Activated naive CD8-positive, alpha-beta T cell treated with anti-CD3 and anti-CD28 coated beads, Interleukin-2, amount 50 U/mL, for 24 hours (primary cell): ENCODE measurements at places on chromosomes 16 and 17.

GRCh38 chr17:57584050-57584551 lies 161.0 kb downstream of the CCDC182 start:
- no peak for DNase-seq

DNA sequence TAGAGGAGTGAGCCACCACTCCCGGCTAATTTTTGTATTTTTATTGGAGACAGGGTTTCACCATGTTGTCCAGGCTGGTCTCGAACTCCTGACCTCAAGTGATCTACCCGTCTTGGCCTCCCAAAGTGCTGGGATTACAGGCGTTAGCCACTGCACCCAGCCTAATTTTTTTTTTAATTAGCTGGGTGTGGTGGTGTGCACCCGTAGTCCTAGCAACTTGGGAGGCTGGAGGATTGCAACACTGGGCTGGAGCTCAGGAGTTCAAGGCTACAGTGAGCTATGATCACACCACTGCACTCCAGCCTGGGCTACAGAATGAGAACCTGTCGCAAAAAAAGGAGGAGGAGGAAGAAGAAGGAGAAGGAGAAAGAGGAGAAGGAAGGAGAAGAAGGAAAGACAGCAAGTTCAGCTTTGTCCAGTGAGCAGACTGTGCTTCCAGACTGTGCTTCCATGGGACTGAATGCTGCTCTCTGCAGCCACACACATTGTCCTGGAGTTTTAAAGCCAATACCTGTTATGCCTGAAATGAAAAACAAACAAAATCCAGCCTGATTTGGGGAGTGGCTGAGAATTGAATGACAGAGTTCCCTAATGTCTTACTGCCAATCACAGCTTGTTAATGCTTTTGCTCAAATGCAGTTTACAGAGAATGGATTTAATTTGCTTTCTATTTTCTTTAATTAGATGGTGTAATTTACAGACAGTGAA lies 2.8 kb upstream of the TNFRSF13B start:
- DNase-seq, result no peak

DNA sequence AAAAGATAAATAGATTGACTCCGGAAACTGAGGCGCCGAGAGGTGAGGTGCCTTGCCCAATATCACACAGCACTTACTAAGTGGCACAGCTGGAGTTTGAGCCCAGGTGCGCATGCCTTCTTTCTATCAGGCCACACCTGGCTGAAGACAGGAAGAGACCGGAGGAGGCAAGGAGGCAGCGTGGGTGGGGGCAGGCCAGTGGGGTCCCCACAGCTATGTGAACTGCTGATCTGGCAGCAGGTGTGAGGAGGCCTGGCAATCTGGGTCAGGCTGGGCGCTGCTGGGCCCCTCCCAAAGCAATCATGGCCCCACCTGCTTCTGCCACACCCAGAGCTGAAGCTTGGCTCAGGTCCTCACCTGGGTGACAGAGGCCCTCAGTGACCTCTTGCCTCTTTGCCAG lies 1.9 kb upstream of the GDPD3 start:
- no peak for DNase-seq

DNA sequence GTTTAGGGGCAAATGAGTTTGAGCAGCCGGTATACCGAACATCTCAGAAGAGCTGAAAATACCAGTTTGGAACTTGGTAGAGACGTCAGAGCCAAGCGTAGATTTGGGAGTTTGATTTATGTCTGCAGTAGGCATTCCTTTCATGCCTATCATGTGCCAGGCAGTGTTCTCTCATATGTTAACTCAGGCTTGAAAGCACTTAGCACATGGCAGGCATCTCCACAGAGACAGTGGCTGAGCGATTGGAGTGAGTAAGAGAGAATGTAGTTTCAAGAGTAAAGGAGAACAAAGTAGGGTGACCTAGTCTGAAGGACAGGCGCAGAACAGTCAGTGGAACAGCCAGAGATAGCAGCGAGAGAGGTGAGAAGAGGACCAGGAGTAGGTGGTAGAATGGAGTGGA lies 207.0 kb downstream of the FTO start:
- DNase-seq, result no peak

- DNase-seq, result no peak
Measured at GRCh38 chr16:87133112-87133850, 183.9 kb downstream of the C16orf95 start.

- no peak for DNase-seq
Measured at GRCh38 chr16:62035115-62036092, 834 bp downstream of the CDH8 start.

DNA sequence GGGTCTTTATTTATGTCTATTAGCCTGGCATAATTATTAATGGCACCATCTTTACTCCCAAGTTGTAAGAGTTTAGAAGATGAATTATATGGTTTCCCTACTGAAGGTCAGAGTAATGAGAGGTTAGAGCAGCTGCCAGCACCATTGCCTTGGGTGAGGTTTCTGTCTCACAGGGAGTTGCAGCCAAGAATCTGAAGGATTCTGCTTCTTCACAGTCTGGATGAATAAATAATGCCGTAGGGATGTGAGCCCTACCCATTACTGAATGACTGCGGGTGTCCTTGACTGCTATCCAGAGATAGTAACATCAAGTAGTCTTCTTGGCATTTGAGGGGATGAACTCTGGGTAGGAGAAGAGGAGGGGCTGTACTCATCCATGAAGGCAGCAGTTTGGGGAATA lies 52.8 kb upstream of the SMIM36 start:
- DNase-seq, result no peak

DNA sequence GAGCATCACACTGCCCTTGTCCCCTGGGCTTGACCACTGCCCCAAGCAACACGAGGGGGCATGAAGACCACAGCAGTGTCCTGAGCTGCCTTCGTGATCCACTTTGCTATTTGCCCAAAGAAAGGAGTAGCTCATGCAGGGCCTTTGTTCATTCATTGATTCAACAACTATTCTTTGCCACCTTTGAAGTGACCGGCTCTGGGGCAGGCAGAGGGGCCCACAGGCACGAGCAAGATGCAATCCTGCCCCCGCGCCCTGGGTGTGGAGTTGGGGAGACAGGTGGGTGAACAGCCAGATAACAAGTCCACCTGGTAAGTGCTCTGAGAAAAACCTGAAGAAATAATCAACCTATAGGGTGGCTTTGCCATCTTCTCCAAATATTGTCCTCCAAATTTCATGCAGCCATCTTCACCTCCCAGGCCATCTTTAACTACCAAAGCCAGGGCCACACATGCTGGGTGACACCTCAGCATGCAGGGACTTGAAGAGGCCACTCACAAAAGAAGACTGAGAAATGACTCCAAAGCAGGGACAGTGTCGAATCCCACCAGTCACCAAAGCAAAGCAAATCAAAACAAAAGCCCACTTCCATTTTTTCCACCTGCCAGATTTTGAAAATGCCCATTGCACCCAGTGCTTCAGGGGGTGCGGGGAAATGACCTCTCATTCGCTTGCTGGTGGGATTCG lies 18.2 kb upstream of the RBFOX3 start:
- no peak for DNase-seq

DNA sequence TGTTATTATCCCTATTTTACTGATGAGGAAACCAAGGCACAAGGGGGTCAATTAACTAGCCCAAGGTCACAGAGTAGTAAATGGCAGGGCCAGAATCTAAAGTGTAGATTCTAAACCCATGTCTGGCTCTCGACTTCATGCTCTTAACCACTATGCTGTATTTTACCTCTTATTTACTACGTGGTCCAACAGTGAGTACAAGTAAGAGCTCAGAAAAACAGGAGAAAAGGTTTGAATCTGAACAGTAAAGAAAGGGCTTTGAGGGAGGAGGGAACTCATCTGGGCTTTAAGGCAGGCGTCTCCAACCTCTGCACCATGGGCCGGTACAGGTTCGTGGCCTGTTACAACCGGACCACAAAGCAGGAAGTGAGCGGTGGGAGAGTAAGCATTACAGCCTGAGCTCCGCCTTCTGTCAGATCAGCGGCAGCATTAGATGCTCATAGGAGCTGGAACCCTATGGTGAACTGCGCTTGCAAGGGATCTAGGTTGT lies 62.9 kb downstream of the SMURF2 start:
- peak; percentile 54 for DNase-seq

DNA sequence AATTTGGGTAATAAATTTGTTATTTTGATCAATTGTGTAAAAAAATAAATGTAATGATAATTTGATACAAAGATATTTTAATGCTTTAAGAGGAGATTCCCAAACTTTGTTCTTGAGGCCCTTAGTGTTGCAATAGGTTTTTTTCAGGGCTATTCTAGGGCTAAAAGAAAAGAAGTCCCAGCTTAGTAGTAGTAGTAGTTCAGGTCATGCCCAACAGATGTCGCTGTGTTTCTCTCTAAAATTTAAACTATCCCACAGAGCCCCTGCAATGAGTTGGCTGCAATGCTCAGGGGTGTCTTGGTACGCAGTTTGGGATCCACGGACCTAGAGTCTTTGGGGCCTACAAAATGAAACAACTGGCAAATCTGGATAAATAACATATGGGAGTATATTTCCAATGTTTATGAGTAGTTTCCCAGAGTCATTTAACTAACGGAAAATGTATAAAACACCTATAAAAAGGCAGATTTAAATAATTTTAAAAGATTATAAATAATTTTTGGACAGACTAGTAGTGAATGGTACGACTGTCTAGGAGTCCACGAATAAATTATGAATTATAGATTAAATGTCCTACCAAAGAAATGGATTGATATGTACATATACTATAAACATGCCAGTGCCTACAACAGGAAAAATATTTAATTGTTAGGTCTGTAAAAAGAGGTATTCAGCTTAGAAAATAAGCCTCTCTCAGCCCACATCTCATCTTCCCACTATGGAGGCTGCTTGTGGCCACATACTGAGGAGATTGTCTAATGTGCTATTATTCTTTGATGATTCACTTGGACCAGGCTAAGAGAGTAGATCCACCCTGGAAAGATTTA lies 228.5 kb upstream of the PMFBP1 start:
- peak; percentile 26 for DNase-seq

DNA sequence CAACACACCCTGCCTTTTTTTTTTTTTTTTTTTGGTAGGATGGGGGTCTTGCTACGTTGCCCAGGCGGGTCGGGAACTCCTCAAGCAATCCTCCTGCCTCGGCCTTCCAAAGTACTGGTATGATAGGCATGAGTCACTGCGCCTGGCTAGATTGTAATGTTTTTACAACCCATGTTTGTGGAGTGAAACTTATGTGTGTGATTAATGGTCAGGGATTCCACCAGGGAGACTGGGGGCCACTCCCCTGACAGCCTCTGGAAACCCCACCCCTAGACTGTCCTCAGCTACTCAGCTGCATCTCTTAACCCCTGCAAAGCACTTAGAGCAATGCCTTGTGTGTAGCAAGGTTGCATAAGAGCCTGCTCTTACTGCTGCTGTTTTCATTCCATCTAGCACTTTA lies 220.5 kb downstream of the PARN start:
- no peak for DNase-seq

DNA sequence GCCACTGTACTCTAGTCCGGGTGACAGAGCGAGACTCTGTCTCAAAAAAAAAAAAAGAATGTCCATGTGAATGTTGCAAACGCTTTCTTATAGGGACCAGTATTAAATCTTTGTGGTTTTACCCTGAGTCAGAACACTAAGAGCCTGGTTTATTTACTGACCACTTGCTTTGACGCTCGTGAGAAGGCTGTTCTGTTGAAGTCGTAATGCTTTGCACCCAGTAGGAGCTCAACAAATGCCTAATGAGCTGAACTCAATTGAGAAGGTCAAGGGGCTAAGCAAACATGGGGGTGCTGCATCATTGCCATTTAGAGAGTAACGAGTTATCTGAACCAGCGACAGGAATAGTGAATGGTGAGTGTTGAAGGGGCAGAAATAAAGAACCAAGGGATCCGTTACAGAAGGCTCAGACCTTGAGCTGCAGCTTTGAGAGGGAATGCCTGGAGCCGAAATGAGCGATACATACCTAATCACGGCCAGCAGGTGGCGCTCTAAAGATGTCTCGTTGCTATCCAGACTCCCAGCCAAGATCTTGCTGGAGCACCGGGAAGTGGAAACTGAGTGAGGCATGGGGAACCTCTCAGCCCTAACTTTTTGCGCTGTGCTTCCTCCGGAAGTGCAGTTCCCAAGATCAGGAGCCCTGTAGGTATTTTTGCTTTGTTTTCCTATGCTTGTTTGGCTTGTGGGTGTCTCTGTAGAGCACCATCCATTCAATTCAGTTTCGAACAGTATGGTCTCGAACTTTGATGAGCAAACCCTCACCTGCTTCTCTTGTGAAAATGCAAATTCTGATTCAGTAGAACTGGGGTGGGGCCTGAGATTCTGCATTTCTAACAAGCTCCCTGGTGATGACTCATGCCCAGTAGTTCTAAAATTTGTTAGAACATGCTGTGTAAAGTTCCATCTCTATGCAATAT lies 12.6 kb upstream of the RNF222 start:
- DNase-seq, result peak; percentile 88
